ENCODE measurements at places on chromosomes 1 and 21.

DNA sequence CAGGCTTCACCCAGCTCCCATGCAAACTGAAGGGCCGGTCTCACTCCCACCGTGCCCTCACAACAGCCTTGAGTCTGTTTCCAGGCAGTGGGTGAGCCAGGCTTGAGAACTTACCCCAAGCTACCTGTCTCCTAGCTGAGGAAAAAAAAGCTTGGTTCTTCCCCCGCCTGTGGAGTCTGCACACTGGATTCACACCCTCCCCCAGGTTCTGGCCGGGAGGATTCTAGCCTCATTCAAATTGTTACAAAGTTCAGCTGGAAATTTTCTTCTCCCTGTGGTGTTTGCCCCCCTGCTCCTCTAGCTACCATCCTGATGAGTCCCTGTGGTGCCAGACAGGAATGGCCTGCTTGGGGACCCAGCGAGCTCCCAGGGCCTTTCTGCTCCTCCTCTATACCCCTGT is 471.7 kb downstream of the AGBL4 start:
- no peak for DNase-seq

DNA sequence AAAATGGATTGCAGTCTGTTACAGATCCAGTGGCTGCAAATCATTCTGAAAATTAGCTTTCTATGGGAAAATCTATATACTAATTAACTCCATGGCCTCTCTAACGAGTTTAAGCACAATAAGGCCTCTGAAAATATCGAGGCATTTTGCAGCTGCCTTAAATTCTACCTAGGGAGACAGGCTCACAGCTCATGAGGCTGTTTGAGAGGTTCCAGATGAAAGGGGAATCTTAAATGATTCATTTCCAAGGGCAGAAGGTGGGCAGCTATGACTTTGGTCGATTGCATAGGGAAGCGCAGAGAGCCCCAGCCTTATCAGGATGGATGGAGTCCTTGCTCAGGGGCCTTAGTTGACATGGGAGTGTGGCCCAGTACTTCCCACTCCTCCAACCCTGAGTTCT is 216.8 kb upstream of the POU3F1 start:
- no peak for DNase-seq

DNA sequence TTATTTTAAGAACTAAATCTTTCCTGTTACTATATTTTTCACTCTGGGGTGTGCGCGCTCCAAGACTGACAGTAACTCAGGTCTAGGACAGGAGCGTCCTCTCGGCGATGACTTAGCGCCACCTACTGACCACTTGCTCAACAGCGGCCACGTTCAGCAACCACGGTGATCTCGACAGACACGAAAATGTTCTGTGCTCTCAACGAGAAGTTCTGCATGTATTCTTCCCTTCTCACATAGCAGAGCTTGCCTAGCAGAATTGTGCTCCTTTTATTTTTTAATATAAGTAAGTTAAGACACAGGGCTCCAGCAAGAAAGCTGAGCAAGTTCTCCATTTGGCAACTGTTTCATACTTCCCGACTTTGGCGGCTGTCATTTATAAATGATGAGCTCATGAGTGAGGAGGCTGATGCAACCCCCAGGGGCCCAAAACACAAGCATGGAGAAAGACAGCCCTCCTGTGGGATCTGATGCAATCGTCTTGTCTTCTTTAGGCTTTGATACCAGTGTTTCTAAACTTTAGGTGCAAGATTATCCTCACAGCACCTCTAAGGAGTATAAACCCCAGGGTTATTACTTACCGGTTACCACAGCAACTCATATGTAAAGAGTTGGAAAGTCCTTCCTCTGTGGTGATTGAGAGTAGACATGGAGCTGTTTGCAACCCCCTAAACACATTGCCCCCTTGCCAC is 92.6 kb downstream of the HHIPL2 start:
- peak; percentile 60 for DNase-seq

DNA sequence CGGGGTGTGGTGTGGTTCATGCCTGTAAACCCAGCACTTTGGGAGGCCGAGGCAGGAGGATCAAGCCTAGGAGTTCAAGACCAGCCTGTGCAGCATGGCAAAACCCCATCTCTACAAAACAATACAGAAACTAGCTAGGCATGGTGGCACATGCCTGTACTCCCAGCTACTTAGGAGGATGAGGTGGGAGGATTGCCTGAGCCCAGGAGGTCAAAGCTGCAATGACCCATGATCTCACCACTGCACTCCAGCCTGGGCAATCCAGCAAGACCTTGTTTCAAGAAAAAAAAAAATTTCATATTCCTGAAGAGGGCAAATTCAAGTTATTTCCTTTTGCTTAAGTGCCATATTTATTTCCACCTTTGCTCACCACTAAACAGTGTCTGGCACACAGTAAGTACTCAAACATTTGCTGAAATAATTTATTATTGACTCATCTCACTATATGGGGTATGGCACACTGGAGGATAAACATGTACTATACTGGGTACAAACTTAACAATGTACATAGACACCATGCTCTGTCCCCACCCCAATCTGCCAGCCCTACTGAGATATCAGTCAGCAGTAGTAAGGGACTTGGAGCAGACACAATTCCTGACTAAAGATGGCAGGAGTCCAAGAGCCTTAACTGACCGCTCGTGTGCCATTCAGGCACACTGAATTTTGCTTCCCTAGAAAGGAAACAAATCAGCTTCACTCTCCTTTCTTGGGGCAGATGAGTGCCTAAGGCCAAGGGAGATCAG is 15.5 kb downstream of the MEAF6 start:
- no peak for DNase-seq

GRCh38 chr1:246907472-246907871 is 24.3 kb downstream of the AHCTF1 start:
- DNase-seq = no peak

DNA sequence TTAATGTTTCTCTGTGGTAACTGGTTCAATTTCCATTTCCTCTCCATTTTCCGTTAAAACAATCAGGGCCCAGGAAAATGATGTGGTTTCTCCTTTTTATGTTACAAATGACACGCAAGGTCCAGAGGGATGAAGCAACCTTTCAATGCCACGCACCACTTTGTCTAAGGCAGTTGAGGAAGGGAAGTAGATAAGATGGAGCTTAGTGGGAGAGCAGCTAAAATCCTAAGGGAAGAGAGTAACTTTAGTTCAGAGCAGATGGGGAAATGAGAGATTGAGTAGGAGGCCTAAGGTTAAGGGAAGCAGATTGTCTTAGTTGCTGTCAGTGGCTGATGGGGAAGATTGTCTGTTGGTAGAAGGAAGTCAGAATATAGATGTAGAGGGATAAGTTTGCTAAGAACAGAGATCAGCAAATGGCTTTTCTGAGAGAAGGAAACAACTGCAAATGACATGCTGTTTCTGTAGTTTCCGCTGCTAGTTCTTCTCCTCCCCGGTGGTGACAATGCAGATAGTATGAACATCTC is 660 bp downstream of the CD1C start:
- no peak for DNase-seq

DNA sequence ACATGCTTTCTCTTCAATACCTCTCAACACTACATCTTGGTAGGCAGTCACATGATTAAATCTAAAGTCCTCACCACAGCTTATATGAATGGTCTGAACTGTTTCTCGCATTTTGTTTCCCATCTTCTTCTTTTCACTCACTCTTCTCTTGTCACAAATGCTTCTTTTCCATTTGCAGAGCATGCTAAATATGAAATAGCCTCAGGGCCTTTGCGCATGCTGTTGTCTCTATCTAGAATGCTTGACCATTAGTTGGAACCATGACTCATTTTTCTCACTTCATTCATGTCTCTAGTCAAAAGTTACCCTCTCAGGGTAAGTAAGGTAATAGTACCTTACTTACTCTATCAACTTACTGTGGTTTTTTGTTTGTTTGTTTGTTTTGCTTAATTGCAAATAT is 239.7 kb downstream of the PTPRC start:
- DNase-seq = no peak

- no peak for DNase-seq
Observed at GRCh38 chr21:31623664-31624063, 35.8 kb upstream of the SOD1 start.

DNA sequence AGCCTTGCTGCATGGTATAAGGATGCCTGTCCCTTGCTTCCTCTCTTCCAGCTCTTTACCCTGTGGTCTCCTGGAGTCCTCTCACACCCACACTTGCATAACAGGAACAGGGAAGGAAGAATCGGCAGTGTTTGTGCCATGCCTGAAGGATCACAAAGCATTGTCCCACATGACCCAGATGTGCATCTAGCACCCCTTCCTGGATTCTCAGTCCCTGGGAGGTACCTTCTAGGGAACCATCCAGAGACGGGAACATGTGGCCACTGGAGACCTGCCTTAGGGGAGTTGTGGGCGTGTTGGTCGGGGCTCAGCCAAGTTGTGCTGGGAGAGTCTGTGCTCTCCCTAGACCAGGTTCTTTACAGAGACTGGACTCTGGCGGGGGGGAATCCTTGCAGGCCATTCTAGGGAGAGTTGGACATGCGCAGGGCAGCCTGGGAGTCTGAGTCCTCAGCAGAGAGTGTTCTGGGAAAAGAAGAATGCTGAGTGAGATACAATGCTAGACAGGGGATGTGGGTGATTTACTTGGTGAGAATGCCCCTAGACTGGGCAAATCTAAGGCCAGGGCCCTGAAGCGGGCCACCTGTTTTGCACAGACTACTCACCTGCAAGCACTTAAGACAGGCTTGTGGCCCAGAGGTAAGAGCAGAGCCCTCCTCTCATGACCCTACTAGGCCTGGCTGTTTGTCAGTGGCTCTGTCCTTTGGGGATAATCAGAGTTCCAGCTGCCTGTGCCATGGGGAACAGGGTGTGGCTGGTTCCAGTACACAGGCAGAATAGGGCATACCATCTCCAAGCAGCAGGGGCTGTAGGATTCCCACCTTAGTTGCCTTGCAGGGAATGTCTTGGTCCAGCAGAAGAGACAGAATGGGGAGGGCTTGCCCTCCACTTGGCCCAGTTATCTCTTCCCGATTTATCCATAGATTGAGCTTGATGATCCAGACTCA is 89.8 kb downstream of the MAN1C1 start:
- no peak for DNase-seq

DNA sequence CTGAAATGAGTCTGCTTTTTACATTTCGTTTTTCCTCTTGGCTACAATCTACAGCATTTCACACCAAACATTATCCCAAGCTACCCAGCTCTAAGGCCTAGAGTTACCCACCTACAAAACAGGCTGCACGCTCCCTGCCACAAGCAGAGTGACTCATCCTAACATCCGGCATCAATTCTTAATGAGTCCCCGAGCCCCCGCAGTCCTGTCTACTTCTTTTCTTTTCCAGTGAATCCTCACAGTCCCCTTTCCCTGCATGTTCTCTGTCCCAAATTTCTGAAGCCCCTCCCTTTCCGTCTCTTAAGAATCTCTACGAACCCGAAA is 650 bp downstream of the PCNX2 start:
- DNase-seq = peak; percentile 19

GRCh38 chr1:235006132-235006721 is 122.4 kb downstream of the TOMM20 start:
- no peak for DNase-seq

- no peak for DNase-seq
Observed at GRCh38 chr1:940107-941014, 16.6 kb downstream of the SAMD11 start.

GRCh38 chr21:15212206-15212605 is 147.4 kb upstream of the NRIP1 start:
- no peak for DNase-seq

- DNase-seq = no peak
Observed at GRCh38 chr1:116152577-116152943, 41.4 kb downstream of the MAB21L3 start.

DNA sequence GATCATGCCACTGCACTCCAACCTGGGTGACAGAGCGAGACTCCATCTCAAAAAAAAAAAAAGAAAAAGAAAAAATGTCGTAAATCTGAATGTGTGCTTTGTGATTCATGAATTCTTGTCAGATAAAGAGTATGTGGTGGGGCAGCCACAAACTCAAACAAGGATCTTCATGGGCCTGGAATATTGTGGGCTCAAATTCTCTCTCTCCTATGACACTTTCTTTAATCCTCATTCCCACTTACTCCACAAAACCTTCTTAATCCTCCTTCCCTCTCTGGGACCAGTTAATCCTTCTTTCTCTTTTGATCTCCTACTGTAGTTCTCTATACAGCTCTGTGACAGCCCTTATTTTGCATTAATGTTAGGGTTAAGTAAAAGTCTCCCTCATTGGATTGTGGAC is 112.3 kb downstream of the AK5 start:
- DNase-seq = peak; percentile 54

- DNase-seq = no peak
Observed at GRCh38 chr21:15442743-15443469, 286.9 kb upstream of the USP25 start.

GRCh38 chr1:79005945-79006344 is 585 bp downstream of the ADGRL4 start:
- peak; percentile 15 for DNase-seq

DNA sequence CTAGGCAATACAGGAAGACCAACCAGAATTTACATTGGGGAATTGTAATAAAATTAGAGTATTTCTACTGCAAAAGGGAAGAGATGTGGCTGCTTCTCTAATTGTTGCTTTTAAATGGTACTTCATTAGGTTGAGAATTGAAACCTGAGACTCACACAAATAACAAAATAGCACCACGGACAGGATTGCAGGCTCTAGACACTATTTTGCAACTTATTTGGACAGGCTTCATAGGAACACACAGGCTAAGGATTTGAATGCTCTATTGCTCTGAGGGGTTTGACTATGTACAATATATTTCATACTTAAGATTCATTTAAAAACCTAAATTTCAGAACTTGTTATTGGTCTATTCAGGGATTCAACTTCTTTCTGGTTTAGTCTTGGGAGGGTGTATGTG is 79.6 kb downstream of the ATP1B1 start:
- no peak for DNase-seq

DNA sequence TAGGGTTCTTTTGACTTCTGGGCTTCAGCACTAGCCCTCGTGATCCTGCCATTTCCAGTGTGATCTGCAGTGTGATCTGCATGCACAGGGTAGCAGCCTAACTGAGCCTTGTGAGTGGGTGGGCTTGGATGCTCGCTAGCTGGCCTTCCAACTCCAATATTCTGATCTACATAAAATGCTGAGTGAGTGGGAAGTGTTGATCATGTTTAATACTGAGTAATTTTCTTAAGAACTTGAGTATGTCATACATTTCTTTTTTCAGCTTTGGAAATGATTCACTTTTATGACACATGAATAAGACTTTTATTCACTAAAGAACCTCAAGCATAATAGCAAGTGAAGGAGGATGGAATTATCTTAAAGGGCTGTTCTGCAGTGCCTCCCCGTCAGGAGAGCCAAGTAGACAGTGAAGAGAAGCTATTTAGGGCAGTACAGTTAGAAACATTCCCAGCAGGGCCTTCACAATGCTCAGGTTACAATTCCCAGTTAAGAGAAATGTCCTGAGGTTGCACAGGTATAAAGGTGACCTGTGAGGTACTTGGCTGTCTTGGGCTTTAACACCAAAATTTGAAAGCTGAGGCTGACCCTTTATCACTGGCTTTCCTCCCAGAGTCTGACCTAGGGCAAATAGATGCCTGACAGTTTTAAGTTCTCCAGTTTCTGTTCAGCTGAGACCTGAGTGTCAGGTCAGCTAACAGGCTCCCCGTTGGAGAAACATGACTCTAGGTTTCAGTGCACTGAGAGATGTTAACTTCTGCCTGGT is 29.1 kb upstream of the LRRC8C start:
- no peak for DNase-seq

DNA sequence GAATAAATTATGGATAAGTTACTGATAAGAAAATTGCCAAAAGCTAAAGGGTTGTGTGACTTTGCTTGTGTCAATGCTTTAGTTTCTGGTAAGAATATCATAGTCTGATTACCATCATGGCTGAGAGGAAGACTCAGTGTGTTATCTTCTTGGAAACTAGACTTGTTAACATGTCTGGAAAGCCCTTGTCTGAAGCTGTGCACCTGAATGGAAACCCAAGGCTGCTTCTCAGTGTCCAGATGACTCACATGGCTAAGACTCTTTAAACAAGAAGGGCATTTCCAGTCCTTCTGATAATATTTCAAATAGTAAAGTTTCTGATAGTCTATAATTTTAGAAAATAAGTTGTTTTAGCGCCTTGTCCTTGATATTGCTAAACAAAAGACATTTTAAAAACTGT is 1092.7 kb downstream of the PLA2G4A start:
- DNase-seq = no peak

All from non-pigmented ciliary epithelial cell (primary cell).